ENCODE measurements at places on chromosomes 11 and 22.

- no peak for DNase-seq
These were observed 25.6 kb downstream of the ANKRD42 start for GRCh38 chr11:83219095-83219494.

DNA sequence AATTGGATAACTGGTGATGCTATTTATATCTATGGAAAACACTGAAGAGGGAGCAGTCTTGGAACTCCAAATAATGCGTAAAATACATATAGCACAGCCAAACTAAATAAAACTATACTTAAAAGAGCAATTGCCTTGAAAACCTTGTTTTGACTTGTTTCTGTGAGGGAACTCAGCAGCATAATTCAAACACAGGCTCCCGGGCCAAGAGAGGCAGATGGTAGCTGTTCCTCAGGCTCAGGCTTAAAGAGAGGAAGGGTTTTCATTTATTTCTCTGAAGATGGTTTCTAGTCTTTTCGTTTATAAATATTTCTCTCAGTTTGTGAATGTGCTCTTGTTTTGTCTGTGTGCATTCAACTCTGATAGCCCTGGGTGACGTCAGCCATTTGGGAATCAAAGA lies 82.4 kb downstream of the FANCF start:
- no peak for DNase-seq

- DNase-seq = no peak
These were observed 74.2 kb upstream of the MS4A8 start for GRCh38 chr11:60625262-60625661.

- no peak for DNase-seq
These were observed 108.8 kb upstream of the CD44 start for GRCh38 chr11:35029979-35030682.

Measured in central memory CD4-positive, alpha-beta T cell (primary cell).